ENCODE measurements at places on chromosomes 2 and 18.
A peak's percentile ranks its signal among the peaks of the same experiment; 100 is the strongest.

GRCh38 chr2:51981783-51982182 lies 949.9 kb upstream of the NRXN1 start:
- no peak for DNase-seq

DNA sequence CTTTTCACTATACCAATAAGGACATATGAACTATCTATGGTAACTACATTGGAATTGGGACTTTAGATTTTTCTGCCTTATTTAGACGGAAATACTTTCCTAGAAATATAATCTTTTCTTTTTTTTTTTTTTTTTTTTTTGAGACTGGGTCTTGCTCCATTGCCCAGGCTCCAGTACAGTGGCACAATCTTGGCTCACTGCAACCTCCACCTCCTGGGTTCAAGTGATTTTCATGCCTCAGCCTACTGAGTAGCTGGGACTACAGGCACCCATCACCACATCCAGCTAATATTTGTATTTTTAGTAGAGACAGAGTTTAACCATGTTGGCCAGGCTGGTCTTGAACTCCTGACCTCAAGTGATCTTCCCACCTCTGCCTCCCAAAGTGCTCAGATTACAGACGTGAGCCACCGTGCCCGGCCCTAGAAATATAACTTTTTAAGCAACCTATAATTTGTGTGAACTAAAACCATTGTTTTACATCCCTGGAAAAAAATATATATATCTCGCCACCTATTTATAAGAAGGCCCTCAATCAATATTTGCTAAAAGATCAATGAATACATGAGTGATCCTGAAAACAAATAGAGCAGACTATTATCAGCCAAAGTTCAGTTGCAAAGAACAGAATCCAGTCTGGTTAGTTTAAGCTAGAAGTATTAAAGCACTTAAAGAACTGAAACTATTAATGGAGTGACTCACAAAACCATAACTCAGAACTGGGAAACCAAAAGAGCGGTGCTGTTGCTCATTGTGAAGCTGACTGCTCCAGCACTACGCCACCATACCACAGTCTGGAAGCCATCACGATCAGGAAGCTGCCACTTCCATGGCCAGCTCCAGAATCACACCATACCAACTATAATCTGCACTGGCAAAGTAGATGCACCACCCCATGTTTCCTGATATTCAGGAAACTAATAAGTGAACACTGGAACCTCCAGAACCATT lies 8.4 kb upstream of the HNRNPLL start:
- no peak for DNase-seq

DNA sequence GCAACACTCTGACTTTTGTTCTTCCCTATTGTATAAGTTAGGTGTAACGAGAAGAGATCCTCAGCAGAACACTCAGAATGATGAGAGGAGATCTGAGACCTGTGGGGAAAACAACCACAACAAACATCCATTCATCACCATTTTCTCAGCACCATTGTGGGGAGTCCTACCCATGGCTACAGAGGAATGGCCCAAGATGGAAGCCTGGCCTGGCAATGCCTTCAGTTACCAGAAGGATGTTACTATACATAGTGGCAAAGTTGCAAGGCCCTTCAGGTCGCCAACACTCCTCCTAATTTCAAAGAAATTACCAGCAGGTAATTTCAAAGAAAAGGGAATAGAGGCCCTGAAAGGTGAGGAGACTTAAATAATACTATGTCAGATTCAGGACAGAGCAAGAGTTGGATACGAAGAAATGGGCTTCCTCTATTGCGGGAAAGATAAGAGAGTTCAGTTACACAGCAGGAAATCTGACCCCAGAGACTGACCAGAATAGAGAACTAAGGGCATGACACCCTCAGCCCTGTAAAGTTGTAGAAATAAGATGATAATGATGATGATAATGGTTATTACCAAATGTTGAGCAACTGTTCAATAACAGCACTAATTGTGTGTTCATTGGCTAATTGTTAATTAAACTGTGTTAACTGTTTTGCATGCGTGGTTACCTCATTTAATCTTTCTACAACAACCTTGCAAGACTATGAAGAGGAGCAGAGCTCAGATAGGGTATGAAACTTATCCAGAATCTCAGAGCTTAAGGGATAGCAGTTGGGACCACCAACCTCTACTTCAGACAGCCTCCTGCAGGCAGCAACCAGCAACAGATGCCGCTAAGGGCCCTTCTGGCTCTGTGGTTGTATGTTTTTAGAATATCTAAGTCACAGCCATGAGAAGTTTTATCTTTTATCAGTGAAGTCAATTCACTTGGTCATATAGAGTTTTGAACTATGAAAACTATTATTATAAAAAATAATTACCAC lies 37.5 kb downstream of the DHRS9 start:
- DNase-seq: no peak

DNA sequence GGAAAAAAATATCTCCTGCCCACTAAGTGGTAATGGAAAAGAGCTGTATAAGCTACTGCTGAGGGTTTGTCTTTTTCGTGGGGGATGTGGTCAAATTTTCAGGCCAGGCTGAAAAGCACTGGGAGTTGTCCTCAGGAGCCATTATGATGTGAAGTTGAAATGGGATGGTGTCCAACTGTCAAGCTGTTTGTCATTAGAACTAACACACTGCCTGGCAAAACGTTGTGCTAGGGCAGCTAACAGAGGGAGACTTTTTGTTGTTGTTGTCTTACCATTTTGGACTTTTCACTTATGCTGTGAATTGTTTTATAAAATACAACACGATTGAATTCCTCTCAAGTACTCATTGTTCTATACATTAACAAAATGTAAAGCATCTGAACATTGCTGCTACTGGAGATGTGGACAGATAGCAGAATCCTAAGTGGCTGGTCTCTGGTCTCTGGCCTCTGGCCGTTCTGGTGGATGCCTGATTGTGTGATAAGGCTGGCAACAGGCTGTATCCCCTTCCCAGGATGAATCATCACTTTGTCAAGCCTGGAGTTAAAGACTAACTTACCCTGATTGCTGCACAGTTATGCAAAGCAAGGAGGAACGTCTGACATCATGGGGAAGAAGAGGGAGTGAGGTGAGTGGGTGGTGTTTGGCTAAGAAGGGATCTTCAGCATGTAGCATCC lies 2.3 kb downstream of the MYO1B start:
- DNase-seq: no peak

GRCh38 chr2:55213822-55214221 lies 18.3 kb downstream of the CLHC1 start:
- DNase-seq: no peak

DNA sequence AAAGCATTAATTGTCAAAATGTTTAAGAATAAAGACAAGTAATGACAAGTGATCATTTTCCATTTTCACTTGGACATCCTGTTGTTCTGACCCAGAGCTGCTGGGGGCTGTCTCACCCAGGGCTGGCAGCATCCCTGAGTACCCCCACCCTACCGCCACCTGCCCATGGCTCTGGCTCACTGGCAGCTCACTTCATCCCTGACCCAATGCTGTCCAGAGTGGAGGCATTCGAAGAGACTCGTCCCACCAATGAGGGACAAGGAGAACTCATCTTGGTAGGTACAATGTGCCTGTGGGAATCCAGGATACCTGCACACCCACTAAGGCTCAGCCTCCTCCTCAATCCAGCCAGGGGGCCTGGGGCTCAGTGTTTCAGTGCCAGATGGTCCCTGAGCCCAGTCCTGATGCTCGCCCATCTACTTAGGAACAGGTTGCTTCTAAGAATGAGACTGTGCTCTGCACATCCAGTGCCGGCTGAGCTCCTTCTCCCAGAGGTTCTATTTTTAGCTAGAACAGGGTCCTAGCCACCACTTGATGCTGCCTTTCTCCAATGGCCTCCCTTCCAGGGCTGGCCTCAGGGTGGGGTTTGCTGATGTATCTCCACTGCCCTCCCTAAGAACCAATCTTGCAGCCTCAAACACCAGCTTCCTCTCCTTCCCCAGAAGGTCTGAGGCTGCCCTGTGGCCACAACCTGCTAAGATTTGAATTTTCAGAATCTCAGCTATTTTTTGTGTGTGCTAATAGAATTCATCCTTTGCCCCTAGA lies 53.7 kb downstream of the ADD2 start:
- DNase-seq: no peak

- DNase-seq: peak; percentile 95
Measured at GRCh38 chr2:233953087-233953801, 36.1 kb downstream of the TRPM8 start.

DNA sequence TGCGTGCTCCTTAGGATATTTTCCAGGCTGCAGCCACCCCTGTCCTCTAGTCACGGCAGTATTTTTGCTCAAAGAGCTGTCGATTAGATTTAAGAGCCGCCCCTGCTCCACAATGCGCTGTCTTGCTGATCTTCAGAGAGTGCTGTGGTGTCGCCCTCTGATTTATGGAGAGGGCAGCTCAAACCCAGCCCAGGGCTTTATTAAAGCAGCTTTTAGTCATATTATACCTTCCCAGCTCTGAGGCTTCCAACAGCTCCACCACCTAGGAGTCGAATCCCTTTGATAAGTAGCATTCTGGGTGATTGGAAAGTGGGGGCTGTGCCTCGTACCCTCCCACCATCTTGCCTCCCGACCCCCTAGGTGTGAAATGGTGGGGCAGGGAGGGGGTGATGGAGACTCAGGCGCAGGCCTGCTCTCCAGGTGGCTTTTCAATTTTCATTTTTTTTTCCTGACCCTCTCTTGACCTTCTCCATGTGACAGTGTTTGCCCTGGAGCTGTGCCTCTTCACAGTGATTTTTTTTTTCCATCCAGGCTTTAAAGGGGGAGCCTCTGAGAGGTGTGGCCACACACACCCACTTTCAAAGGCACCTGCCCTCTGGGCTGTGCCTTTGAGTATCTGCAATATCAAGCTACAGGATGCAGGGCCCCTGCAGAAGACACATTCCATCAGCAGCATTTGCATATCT lies 53.1 kb upstream of the NRP2 start:
- DNase-seq: peak; percentile 19

DNA sequence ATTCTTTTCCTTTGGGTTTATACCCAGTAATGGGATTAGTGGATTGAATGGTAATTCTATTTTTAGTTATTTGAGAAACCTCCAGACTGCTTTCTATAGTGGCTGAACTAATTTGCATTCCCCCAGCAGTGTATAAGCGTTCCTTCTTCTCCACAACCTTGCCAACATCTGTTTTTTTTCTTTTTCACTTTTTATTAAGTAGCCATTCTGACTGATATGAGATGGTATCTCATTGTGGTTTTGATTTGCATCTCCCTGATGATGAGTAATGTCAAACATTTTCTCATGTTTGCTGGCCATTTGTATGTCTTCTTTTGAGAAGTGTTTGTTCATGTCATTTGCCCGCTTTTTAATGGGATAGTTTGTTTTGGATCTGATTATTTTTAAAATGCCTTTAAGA lies 64.1 kb upstream of the MEIS1 start:
- DNase-seq: no peak

DNA sequence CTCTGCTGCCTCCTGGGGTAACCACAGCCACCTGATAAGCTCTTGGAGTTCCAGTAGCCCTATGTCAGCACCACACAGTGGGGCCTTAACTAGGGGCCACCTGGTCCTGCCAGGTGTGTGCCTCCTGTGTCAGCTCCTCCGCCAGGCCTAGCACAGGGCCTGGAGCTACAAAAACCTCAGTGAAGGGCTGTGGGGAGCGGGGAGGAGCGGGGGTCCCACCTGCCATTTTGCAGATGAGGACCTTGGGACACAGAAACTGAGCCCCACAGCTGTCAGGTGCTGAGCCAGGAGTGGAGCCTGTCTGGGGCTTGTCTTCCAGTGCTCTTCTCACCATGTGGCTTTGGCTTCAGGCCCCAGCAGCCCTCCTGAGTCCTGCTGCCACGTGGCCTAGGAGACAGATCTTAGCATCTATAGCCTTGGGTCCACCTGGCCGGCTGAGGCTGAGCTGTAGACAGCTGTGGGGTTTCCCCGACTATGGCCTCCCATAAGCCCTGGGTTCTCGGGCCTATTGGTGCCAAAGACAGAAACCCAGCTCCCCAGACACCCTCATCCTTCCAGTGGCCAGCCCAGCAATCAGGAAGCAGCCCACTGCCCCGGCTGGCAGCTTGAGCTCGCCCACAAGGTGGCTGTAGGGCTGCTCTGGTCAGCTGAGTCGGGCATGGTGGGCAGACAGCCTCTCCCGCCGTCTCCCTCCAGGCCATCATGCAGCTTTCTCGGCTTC lies 104.5 kb upstream of the MCFD2 start:
- no peak for DNase-seq

DNA sequence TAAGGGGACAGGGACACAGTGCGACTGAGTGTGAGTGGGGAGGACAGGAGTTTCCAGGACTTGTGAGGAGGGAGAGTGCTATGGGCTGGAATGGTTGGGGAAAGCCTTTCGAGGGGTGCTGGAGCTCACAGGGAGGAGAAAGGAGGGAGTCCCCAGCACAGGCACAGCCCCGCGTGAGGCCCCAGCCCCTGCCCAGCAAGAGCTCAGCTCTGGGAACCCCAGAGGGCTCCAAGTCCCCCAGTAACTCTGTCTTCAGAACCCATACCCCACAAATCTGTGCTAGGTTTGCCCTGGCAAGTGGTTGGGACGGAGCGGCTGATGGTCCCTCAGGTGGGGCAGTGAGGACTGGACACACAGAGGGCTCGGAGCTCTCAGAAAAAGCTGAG lies 75.4 kb downstream of the SFXN5 start:
- DNase-seq: no peak
